Fibroblast of skin of back (primary cell): ENCODE measurements at places on chromosomes 12 and 14.

GRCh38 chr12:14577344-14577743 is 9.7 kb upstream of the PLBD1 start:
- no peak for DNase-seq

DNA sequence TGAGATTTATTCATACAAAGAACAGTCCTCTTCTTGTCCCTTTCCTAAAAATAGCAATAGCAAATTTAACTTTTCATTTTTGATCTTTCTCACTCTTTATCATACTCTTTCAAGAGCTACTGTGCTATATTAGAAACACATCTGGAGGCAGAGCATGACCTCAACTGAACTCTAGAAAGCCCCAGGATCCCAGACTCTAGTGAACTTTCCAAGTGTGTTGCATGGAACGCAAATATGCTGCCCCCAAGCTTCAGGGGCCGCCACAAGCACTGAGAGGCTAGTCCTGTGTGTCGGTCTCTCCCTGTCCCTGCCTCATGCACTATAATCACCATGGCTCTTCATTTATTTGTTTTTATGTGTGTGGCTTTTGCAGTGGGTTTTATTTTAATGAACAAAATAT is 38.7 kb upstream of the ZNF641 start:
- DNase-seq: no peak

DNA sequence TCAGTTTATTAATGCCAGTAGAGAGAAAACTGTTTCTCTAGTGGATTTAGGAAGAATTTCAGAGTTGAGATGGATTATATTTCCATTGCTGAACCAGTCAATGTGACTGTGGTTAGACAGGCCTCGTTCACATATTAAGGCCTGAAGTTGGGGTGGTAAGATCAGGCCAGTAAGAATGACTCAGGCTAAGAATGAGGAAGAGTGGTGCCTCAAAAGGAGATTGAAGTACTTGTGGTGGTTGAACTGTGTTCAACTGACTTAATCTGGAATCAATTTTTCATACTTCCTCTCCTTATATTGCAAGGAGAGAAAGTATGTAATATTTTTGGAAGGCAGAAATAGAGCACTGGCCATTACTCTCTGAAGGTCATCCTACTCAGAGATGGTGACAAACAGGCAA is 37.8 kb upstream of the ATF7IP start:
- DNase-seq: peak; percentile 25

- peak; percentile 52 for DNase-seq
Measured at GRCh38 chr12:76586764-76587395, 27.3 kb upstream of the OSBPL8 start.

- no peak for DNase-seq
Measured at GRCh38 chr12:66829660-66830325, 150.9 kb upstream of the GRIP1 start.

- peak; percentile 27 for DNase-seq
Measured at GRCh38 chr14:64440494-64440893, 24.8 kb upstream of the AKAP5 start.

DNA sequence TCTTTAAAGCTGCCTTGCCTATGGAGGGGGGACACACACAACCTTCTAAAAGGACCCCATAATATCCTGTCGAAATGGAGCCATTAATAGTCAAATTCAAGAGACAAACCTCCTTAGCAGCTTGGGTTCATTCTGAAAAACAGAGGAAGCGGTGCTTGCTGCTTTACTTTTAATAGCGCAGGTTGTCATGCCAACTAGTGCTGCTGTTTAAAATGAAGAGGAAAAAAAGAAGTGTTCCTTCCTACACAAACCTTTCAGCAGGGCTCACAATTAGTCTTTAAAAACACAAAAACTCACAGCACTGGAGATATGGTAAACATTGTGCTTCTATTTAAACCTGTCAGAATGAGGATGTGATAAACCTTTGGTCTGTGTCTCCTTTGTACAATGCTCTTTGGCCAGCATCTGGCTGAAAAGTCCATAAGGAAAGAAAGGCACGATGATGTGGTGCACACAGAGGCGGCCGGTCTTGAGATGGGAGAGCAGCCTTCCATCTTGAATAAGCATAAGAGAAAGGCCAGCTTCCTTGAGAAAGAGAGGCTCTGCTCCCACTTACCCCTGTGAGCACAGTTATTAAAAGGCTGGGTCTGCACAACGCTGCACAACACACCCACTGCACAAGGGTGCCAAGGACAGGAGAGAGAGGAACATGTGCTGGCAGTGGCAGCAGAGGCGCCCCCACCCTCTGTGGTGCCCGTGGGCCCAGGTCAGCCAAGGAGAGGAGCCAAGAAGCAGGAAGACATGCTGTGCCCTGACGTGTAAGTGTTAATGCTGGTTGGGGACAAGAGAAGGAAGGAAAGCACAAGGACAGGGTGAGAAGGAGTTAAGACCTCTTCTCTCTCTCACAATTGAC is 144.6 kb downstream of the TTC7B start:
- no peak for DNase-seq

DNA sequence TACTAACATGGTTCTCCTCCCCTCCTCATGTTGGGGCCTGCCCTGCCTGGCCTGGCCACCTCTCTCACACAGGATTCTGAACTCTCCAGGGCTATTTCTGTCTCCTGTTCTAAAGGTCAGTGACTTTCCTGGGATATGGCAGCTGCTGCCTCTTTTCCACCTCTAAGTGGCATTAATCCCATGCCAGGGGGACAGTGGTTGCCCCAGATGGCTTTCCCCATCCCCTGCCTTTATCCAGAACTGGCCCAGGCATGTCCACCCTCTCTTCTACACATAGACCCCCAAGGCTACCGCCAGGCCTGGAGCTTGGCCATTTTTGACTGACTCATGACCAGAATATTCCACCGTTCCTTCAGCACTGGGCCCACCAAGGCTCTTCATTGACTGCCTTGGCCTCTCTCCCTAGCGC is 90.4 kb downstream of the IRF2BPL start:
- peak; percentile 61 for DNase-seq

GRCh38 chr12:44317651-44318126 is 481.8 kb downstream of the TMEM117 start:
- peak; percentile 34 for DNase-seq

DNA sequence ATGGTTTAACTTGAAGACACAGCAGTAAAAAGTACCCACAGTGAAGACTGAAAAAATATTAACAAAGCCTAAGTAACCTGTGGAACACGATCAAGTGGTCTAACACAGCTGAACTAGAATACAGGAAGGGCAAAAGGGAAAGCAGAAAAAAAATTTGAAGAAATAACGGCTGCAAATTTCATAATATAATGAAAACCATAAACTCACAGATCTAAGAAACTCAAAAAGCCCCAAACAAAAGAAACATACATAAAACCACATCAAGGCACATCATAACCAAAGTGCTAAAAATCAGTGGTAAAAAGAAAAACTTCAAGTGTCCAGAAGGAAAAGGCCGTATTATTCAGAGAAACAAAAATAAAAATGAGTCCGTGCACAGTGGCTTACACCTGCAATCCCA is 30.9 kb downstream of the SPPL3 start:
- DNase-seq: no peak

GRCh38 chr14:22231018-22231417 is 358.0 kb downstream of the DAD1 start:
- DNase-seq: no peak

DNA sequence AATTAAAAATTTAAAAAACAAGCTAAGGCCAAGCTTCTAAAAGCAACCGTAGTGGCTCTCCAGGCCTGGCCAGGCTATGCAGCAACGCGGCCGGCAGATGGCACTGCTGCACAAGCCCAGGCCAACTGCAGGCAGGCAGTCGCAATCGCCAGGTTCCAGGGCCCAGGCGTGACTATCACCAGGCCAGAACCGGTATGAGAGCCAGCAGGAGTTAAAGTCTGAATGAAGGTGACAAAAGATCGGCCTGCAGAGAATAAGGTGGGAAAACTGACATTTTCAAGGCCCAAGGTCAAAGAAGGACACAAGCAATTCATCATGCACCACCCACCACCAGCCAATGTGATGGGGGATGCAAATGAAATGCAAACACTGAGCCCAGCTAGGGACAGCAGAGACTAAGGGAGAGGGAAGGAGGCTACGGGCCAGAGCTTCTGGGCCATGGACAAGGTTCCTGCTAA is 43.6 kb upstream of the ANO2 start:
- peak; percentile 62 for DNase-seq

GRCh38 chr14:104981699-104982541 is 3.7 kb upstream of the CLBA1 start:
- no peak for DNase-seq

DNA sequence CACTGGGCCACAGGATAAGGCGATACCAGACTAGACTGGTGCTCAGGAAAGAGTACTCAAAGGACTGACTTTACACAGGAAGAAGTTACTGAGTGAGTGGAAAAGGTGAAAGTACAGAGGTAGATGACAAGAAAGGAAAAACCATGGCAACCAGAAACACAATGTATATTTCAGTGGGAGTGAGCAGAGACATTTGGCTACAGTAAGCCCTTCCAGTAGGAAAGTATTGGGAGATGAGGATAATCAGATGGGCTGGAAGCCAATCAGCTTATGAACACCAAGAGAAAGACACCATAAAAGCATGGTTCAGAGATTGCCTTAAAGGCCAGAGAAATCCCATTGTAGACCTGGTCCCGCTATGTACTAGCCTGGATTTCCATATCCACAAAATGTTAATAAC is 51.6 kb downstream of the TMTC1 start:
- DNase-seq: no peak
